Uterus (tissue), 4 donors: ENCODE measurements at places on chromosomes 7 and 10. TPM values are rescaled to one million over a fixed set of nuclear protein-coding genes. Genes with fewer than 3 reads are reported as not detected.
A peak's percentile ranks its signal among the peaks of the same experiment; 100 is the strongest.

DNA sequence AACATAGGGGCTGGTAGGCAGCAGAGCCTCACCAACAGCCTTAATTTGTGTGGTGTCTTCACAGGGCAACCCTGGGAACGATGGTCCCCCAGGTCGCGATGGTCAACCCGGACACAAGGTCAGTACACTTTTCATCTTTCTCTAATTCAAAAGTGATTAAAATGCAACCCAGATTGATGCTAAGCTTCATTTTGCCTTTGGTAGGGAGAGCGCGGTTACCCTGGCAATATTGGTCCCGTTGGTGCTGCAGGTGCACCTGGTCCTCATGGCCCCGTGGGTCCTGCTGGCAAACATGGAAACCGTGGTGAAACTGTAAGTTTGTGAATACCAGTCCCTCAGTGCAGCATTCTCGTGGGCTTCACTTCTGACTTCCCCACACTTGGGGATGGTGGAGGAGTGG is 30.9 kb downstream of the COL1A2 start:
- H3K4me3 ChIP-seq = no peak overlapping the region
- no peaks in the 10 kb centered on the region for H3K36me3 ChIP-seq
- peak overlapping the region; percentile 74 for H3K27ac ChIP-seq

Gene GPR15LG
- total RNA-seq = not detected

- H3K4me3 ChIP-seq = no peak overlapping the region
- no peaks in the 10 kb centered on the region for H3K4me1 ChIP-seq
- H3K27ac ChIP-seq = no peak overlapping the region
- H3K27me3 ChIP-seq = no peaks in the 10 kb centered on the region
- DNase-seq = no peak
Observed at GRCh38 chr7:39153113-39153512, 175.4 kb downstream of the POU6F2 start.

DNA sequence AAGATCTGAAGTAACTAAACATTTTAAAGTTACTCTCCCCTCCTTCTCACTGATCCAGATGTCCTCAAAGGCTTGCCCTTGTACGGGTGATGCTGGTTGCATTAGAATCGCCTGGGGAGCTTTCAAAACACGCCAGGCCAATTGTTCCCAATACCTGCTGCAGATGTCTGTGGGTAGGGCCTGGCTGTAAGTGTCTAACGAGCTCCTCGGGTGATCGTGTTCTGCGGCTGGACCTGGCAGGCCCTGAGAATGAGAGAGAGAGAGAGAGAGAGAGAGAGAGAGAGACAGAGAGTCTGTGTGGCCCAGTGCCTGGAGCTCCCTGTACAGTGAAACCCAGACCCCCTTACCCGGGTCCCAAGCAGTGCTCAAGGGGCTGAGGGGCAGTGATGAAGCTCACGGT is 8.4 kb downstream of the COL13A1 start:
- H3K27me3 ChIP-seq = no peaks in the 10 kb centered on the region
- no peak overlapping the region for H3K27ac ChIP-seq
- no peaks in the 10 kb centered on the region for H3K36me3 ChIP-seq
- no peaks in the 10 kb centered on the region for H3K4me1 ChIP-seq
- no peak overlapping the region for H3K4me3 ChIP-seq
- DNase-seq = no peak

GRCh38 chr7:82859106-82859850 is 303.4 kb downstream of the PCLO start:
- no peaks in the 10 kb centered on the region for H3K27me3 ChIP-seq
- no peaks in the 10 kb centered on the region for H3K4me1 ChIP-seq
- DNase-seq = no peak
- no peak overlapping the region for H3K27ac ChIP-seq
- H3K4me3 ChIP-seq = no peak overlapping the region

Gene CTTNBP2
- 25.9 TPM for total RNA-seq

Gene OR2A1
- not detected for total RNA-seq

DNA sequence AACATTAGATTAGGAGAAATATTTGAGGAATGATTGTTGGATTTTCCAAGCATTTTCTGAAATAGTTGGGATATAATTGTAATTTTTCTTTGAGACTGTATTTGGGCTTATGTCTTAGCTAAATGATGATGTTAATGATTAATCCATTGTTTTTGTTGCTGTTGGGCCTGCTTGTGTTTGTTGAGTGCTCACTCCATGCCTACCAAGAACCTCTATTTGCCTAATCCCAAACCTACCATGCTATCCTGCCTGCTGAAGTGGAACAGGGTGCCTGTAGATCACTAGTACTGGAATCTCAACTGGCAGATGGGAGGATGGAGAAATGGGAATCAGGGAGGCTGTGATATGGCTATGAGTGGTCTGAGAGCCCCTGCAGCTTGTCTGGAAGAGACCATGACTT is 565.5 kb downstream of the SORCS3 start:
- H3K4me1 ChIP-seq = no peaks in the 10 kb centered on the region
- no peaks in the 10 kb centered on the region for H3K36me3 ChIP-seq
- H3K27ac ChIP-seq = no peak overlapping the region
- H3K4me3 ChIP-seq = no peak overlapping the region

Gene DLD
- total RNA-seq = 67.6 TPM

DNA sequence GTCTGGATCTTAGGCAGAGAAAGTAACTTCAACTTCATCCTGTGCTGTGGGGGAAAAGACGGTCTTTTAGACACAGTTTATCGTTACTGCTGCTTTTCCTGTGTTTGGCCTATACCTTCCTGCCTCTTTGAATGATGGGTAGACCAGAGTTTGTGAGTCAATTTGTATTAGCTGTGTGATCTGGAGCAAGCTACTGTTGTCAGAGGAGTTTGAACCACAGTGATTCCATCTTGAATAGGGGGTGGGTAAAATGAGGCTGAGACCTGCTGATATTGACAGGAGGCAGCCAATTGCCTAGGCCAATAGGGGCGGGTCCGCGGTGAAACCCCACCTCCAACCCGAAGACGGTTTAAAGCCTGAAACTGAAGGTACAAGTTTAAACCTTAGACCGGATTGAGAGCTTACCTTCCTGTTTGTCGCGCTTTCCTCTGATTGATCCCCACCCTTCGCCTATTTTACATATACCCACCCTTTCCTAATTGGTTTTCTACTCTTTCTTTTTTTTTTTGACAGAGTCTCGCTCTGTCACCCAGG is 35.8 kb upstream of the EIF4H start:
- H3K27ac ChIP-seq = no peak overlapping the region
- H3K36me3 ChIP-seq = no peaks in the 10 kb centered on the region
- H3K4me1 ChIP-seq = no peaks in the 10 kb centered on the region
- no peak overlapping the region for H3K4me3 ChIP-seq
- no peak for DNase-seq

- no peak overlapping the region for H3K4me3 ChIP-seq
- H3K36me3 ChIP-seq = no peaks in the 10 kb centered on the region
- H3K27me3 ChIP-seq = no peaks in the 10 kb centered on the region
- H3K27ac ChIP-seq = peak overlapping the region; percentile 17
Observed at GRCh38 chr7:20116869-20117268, 100.3 kb downstream of the MACC1 start.

GRCh38 chr7:131637859-131638258 is 81.4 kb upstream of the PODXL start:
- H3K36me3 ChIP-seq = no peaks in the 10 kb centered on the region
- DNase-seq = no peak
- no peaks in the 10 kb centered on the region for H3K4me1 ChIP-seq

Gene CTAGE8
- total RNA-seq = not detected

GRCh38 chr10:105974803-105975456 is 1189.6 kb downstream of the SORCS1 start:
- H3K36me3 ChIP-seq = no peaks in the 10 kb centered on the region
- no peak overlapping the region for H3K27ac ChIP-seq
- no peak for DNase-seq
- H3K4me1 ChIP-seq = no peaks in the 10 kb centered on the region

DNA sequence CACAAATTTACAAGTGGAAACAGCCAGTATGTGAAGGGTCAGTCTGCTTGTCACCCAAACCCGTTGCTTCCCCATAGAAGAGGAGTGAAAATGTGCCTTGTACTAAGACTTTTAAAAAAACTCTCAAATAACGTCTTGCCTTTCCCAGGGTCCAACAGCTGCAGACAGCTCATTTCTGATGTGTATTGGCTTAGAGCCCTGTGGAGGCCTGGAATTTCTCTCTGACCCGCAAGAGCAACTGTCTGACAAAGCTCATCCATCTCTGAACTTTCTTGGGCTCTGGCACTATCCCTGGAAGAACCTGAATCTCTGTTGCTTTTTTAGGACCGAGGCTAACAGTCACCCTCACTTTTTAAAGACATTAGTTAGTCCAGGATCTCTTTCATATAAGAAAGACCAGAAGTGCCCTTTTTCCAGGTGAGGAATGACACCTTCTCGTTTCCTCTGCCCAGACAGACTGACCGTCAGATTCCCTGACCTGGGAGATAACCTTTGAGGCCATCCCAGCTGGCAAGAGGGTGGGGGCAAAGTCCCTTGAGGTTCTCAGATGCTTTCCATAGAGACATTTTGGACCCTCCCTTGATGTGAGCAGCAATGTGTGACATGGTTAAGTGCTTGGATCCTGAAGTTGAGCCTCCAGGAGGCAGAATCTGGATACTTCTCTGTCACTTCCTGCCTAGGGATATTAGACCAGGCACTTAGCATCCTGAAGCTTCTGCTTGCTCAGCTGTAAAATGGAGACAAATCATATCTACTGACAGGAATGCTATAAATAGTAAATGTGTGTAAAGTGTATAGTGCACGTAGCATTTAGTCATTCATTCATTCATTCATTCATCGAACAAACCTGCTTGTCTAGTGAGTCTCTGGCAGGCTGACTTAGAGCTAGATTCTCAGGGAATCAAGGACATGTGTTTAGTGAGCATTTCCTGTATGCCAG is 4.5 kb upstream of the NODAL start:
- no peaks in the 10 kb centered on the region for H3K36me3 ChIP-seq
- H3K27me3 ChIP-seq = no peaks in the 10 kb centered on the region
- peak overlapping the region; percentile 3 for H3K27ac ChIP-seq
- peak; percentile 55 for DNase-seq
- peaks cover 9% of the 10 kb centered on the region for H3K4me1 ChIP-seq

- no peaks in the 10 kb centered on the region for H3K36me3 ChIP-seq
- H3K4me3 ChIP-seq = no peak overlapping the region
- H3K27ac ChIP-seq = no peak overlapping the region
- no peaks in the 10 kb centered on the region for H3K4me1 ChIP-seq
- DNase-seq = no peak
Observed at GRCh38 chr7:131835141-131835540, 278.7 kb upstream of the PODXL start.

Gene VWC2
- under 0.01 TPM for total RNA-seq

DNA sequence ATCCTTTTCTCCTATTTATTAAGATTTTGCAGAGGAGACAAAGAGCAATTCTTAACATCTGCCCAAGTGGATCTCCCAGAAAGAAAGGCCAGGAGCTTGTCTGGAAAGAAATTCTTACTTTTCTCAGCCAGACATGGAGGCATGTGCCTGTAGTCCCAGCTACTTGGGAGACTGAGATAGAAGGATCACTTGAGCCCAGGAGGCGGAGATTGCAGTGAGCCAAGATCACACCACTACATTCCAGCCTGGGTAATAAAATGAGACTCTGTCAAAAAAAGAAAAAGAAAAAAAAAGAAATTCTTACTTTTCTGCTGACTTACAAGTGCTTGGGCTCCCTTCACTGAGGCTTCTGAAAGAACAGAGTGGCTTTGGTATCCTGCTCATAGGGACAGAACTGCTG is 2.4 kb upstream of the CYP3A43 start:
- H3K27me3 ChIP-seq = no peaks in the 10 kb centered on the region
- no peak overlapping the region for H3K27ac ChIP-seq
- H3K4me1 ChIP-seq = no peaks in the 10 kb centered on the region
- DNase-seq = no peak
- no peak overlapping the region for H3K4me3 ChIP-seq

DNA sequence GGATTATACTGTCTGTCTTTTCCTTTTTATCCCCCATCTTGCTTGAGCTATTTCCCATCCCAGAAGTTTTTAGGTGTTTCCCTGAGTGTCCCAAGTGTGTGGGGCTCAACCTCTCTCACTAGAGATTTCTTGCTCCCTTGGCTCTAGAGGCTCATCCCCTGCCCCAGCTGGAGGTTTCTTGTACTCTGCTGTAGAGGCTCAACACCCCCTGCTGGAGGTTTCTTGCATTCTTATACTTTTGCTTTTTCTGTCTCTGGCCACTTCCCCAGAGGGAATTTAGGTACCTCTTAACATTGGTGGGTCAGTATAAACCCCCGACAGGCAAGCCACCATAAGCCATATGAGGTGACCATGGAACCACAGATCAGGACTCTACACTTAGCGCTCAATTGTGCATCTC is 114.2 kb upstream of the FAM3C start:
- H3K36me3 ChIP-seq = no peaks in the 10 kb centered on the region
- no peaks in the 10 kb centered on the region for H3K4me1 ChIP-seq
- no peak overlapping the region for H3K27ac ChIP-seq
- H3K4me3 ChIP-seq = no peak overlapping the region
- no peaks in the 10 kb centered on the region for H3K27me3 ChIP-seq
- DNase-seq = no peak

Gene AGAP5
- total RNA-seq = 11.2 TPM

Gene ADGRA1
- not detected for total RNA-seq

GRCh38 chr7:82699773-82700186 is 256.2 kb upstream of the CACNA2D1 start:
- no peak overlapping the region for H3K27ac ChIP-seq
- no peaks in the 10 kb centered on the region for H3K36me3 ChIP-seq
- no peak for DNase-seq
- H3K4me3 ChIP-seq = no peak overlapping the region

DNA sequence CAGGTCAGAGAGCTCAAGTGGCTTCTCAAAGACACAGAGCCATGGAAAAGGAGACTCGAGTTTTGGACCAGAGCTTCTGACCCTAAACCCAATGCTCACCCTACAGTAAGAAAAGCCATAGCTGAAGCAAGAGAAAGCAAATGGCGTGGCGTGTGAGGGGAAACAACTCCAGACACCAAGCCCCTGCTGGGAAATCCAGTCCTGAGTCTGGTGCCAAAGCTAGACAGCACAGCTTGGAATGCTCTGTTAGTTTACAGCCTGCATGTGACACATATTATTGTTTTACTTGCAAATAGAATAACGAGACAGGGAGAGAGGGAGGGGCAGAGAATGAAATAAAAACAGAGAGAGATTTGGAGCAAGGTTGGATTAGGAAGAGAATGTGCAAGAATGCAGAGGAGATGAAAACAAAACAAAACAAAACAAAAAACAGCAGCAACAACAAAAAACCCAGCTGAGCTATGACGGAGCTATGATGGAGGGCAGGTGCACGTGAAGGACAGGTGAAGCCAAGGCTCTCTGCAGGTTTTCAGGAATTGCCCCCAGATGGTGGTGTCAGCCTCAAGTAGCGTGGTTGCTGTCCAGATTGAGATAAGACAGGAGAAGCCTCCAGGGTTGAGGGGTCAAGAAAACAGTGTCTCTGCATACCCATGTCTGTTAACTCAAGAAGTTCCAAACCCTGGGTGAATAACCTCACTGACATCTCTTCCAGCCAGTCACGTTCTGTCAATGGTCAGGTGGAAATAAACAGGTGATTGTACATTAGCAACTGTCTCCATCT is 69.7 kb upstream of the LRRC18 start:
- H3K27ac ChIP-seq = peak overlapping the region; percentile 40
- no peaks in the 10 kb centered on the region for H3K4me1 ChIP-seq
- no peak overlapping the region for H3K4me3 ChIP-seq
- no peaks in the 10 kb centered on the region for H3K27me3 ChIP-seq

GRCh38 chr10:10056961-10057360 is 960.7 kb upstream of the CELF2 start:
- H3K27ac ChIP-seq = no peak overlapping the region
- no peak for DNase-seq
- no peak overlapping the region for H3K4me3 ChIP-seq
- H3K4me1 ChIP-seq = no peaks in the 10 kb centered on the region
- no peaks in the 10 kb centered on the region for H3K36me3 ChIP-seq
- H3K27me3 ChIP-seq = no peaks in the 10 kb centered on the region

Gene IFIT1B
- total RNA-seq = not detected
